ENCODE measurements at places on chromosomes 12 and 14.
A peak's percentile ranks its signal among the peaks of the same experiment; 100 is the strongest.

DNA sequence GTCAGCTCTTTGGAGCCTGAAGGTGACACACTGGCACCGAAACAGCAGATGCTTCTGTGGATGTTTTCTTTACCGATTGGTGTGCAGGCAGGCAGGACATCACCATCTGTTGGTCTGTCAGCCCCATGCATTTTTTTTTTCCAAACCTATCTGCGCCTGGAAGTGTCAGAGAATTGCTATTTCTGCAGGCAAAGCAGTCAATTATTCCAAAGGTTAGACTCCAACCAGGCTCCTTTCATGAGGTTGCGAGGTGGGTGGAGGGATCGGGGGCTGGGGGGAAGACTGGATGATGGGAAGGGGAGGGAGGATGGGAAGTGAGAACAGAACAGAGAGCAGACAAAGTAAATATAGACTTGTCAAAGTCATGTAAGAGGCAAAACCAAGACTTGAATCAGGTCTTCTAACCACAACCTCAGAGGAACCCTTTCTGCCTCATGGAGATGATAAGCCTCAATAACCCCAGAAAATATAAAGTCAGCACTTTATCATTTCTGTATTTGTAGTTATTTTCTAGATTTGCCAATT, 117.7 kb downstream of the OTOGL start:
- DNase-seq, result no peak

DNA sequence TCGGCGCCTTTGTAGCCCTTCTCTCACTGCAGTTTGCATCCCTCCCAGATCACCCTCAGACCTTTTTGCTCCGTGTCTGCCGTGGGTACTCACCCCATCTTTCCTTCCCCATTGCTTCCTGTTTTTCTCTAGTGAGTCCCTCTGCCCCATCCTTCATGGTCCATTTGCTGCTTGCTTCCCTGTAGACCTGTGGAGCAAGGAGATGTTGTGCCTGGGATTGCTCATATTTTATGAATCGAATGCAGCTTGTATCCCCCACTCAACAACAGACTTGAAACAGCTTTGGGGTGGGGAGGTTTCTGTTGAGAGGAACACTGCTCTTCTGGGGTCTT, 661 bp downstream of the DENR start:
- no peak for DNase-seq

- DNase-seq, result no peak
Measured at GRCh38 chr14:75783184-75783583, 122.1 kb downstream of the TTLL5 start.

DNA sequence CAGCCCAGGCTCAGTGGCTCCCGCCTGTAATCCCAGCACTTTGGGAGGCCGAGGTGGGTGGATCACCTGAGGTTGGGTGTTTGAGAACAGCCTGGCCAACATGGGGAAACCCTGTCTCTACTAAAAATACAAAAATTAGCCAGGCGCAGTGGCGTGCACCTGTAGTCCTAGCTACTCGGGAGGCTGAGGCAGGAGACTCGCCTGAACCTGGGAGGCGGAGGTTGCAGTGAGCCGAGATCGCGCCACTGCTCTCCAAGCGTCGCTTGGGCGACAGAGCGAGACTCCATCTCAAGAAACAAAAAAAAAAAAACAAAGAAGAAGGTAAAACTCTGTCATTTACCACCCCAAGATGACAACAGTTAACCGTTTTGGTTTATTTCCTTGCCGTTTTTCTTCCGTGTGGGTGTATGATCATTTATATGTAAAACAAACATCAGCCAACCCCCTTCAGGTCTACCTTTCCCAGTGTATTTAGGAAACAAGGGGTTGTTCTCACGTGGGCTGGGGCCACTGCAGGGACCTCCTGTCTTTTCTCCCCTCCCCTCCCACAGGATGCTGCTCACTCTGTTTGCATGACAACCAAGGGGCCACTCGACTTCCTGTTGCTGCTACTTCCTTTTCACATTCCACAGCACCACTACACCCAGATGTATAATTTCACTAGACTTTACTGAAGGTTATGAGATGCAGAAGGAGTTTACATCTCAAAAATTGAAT, 13.6 kb downstream of the TTC9 start:
- peak; percentile 44 for DNase-seq

GRCh38 chr12:49309386-49309785, 13.7 kb upstream of the TROAP start:
- no peak for DNase-seq

GRCh38 chr14:81819344-81819743, 285.7 kb upstream of the SEL1L start:
- no peak for DNase-seq

DNA sequence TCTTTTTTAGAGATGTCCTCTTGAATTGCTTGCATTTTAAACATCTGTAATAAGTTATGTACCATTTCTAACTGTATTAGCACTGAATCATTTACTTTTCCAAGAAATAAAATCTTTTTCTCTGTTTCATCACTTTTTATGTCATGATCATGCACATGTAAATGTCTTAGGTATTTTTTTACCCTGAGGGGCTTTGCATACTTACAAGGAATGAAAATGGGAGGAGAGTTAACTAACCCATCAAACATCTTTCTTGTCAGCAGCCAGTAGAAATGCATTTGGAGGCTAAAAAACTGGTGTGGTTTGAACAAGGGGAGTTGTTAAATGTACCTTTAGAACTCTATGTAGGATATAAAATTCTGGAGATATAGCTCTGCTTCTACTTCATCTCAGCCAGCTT, 1080.3 kb downstream of the GALC start:
- DNase-seq, result no peak

DNA sequence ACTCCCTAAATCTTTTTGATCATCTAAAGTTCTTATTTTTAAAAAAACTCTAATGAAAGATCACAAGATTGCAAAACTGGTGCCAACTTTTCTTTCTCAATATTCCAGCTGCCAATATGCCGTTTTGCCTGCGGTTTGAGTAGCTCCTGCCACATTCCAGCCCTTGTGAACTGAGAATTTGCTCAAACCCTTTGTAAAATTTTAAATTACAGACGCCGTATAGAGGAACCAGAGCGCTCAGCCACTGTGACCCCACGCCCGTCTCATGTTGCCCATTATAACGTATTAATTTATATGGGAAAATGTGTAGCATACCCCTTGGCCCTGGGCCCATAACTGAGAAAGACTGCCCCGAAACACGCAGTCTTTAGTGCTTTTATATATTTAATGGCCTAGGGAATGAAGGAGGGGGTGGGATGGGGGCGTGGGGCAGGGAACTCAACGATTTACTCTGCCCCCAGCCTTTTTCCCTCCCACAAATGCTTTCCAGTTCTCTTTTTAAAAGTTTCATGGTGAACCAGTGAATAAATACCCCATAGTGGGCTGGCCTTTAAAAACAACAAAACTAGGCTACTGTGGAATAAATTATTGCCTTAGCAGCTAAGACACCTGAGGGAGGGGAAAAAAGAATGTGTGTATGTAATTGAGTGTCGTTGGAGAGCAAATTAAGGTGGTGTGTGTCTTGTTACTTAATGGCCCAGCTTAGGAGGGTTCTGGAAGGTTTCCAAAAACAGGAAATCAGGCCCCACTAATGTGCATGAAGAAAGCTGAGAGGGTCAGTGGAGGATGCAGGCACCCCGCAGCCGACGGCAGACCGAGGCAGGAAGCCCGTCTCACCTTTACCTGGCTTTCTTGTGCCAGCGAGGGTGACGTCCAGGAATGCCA, 45.7 kb upstream of the RFLNA start:
- DNase-seq, result no peak

GRCh38 chr12:121227294-121227693, 17.4 kb downstream of the P2RX4 start:
- DNase-seq, result no peak

- DNase-seq, result no peak
Measured at GRCh38 chr12:107277855-107278254, 184.5 kb upstream of the CRY1 start.

DNA sequence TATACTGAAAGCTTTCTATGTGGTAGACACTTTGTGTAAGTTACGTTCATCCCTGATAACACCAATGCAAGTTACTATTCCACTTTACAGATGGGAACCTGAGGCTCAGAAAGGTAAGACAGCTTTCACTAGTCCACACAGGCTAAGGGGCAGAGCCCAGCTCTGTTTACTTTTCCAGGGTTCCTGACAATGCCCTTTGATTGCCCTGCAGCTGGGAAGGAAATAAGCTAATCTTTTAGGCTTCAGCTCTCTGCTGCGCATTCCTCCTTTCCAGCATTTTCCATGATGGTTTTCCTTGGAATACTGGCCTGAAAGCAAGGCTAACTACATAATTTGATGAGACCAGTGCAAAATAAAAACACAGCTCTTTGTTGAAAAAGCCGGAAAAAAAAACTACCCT, 185.7 kb upstream of the BTG1 start:
- DNase-seq, result no peak

DNA sequence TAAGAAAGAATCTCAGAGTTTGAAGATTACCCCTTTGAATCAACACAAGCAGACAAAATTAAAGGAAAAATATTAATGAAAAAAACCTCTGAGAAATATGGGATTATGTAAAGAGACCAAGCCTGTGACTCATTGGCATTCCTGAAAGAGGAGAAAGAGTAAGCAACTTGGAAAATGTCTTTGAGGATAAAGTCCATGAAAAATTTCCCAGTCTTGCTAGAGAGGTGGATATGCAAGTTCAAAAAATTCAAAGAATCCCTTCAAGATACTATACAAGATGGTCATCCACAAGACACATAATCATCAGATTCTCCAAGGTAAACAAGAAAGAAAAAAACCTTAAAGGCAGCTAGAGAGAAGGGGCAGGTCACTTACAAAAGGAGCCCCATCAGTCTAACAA, 13.3 kb downstream of the SLCO1B1 start:
- DNase-seq, result no peak

DNA sequence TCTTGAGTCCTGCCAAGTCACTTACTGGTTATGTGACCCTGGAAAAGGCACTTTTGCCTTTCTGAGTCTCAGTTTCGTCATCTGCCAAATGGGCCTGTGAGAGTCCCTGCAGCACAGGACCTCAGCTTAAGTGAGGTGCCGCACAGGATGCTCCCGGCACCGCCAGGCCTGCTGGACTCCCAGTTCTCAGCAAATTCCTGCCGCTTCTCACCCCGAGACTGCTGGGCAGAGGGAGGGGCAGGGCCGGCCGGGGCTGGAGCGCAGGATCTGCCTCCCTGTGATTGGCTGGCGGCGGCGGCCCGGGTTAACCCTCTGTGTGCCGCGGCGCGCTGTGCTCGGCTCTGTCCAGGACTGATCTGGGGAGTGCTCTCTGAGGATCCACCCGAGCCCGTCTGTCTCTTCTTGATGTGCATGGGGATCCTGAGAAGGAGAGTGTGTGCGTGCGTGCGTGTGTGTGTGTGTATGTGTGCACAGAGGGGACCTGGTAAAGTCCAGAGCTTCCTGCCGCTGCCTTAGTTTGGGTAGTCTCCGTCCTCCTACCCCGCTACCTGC, 8.6 kb downstream of the SETD1B start:
- DNase-seq, result no peak

GRCh38 chr14:60650373-60650961, 1.2 kb upstream of the SIX1 start:
- DNase-seq, result no peak

Data from activated CD8-positive, alpha-beta memory T cell treated with anti-CD3 and anti-CD28 coated beads for 1 hour (primary cell).